NCI-H69 (cell line): ENCODE measurements at places on chromosomes 12 and 14.

DNA sequence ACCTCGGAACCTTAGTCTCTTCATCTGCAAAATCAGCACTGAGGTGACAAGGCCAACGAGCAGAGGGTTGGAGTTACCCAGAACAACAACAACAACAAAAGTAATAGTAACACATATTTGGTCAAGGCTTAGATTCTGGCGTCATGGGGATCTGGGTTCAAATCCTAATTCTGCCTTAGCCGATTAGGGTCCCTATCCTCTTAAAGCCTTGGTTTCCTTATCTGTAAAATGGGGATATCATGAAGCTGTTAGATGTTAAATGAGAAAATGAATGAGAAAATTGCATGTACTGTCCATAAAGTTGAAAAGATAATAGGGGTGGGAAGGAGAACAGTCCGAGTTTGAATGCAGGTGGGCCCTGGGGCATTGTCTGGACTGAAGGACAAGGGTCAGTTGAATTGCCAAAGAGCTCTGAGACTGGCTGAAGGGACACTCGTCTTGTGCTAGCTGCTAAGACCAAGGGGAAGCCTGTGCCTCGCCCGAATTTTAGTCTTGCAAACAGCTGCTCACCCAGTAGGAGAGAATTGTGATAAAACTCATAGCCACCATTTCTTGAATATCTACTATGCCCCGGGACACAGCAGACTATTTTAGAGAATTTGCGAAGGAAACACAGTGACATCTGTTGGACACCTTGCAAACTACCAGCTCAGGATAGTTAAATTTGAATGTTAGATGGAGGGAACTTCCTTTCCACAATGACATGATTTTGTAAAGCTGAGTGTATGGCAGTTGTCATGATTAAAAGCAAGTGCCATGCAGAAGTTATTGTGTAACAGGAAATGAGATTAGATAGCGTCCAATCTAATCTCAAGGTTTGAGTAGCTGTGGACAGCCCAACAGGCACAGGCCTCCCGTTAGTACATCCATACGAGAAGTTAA lies 6.8 kb upstream of the HNF1A start:
- DNase-seq: peak; percentile 70

DNA sequence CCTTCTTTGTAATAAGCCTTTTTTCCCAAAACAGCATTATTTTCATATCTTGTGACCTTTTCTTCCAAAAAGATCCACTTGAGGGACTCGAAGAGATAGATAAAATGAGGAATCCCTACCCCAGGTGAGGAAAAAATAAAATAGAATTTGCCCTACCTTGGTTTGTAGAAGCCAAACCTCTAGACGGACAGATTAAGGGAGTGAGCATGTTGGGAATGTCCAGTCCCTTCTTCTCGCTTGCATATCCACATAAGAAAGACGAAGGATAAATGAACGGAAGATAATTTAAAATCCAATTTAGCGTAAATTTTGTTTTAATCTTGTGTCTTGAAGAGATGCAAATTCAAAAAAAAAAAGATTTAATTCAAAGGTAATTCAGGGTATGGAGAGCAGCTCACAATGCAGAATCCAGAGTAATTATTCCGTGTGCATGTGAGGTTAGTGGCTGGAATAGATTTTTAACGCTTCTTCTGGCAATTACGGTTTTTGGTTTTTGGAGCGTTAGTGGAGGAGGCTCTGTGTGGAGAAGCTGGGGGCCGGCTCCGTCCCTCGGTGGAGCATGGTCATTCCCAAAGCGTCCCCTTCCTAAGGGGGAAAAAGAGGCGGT lies 1.5 kb downstream of the GRIN2B start:
- no peak for DNase-seq

DNA sequence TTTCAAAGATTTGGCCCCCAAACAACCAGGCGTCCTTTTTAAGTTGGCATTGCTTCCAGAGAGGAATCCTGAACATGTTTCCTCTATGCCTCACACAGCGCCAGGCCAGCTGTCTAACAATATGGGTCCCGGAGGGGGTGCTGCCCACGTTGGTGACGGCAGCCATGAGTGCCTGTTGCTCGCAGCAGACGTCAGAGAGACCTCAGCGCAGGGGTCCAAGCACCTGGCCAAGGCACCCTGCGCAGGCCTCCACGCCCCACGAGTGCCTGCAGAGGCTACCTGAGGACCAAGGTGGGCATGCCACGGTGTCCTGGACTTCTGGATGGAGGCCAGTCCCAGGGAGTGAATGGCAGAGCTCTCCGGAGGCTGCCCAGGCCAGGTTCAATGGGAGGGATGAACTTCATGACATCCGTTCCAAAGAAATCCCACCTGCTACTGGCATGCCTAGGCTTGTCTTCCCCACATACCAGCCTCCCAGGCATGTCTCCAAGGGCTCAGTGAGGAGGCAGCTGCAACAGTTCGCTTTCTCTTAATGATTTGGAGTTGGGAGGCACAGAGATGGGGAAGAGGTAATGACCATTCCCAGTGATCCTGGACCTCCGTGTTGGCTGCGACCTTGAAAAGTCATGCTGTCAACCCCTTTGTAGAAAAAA lies 11.6 kb upstream of the FOXN3 start:
- peak; percentile 99 for DNase-seq

- peak; percentile 37 for DNase-seq
Observed at GRCh38 chr12:749751-750270, 2.6 kb upstream of the WNK1 start.

- DNase-seq: no peak
Observed at GRCh38 chr12:120620624-120621023, 19.8 kb upstream of the CABP1 start.

GRCh38 chr12:31773223-31773750 lies 44.5 kb upstream of the AMN1 start:
- DNase-seq: peak; percentile 97

DNA sequence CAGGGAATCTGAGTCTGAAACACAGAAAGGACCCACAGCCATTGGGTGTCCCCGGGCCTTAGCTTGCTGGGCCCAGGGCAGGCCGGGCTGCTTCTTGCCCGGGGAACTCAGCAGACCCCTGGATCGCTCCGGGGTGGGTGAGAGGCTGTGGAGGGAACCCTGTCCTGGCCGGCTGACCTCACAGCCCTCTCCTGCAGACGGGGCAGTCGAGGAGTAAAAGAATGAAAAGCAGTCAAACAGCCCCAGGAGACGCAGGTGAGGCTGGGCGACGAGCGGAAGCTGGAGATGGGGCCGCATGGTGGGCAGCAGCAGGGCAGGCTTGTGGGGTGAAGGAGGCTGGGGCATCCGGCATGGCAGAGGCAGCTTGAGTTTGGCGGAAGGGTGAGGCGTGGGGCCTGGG lies 57.0 kb downstream of the KIF26A start:
- no peak for DNase-seq

DNA sequence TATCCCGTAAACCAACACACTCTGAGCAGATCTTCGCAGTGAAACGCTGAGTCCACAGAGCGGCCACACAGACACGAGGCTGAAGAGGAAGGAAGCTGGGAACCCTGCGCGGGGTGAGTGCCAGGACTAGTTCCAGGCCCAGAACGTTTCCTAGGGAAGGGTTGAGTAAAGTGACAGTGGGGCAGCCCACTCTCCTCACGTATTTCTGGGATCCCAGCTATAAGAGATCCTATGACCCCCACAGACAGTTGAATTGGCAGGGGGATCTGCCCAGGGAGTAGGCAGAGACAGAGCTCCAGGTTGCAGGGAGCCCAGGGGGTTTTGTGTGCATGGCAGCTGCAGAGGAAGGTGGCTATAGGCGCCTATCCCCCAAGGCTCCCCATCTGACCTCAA lies 51.1 kb downstream of the GTF2A1 start:
- no peak for DNase-seq
